Fibroblast of gingiva (primary cell): ENCODE measurements at places on chromosomes 4 and X.

DNA sequence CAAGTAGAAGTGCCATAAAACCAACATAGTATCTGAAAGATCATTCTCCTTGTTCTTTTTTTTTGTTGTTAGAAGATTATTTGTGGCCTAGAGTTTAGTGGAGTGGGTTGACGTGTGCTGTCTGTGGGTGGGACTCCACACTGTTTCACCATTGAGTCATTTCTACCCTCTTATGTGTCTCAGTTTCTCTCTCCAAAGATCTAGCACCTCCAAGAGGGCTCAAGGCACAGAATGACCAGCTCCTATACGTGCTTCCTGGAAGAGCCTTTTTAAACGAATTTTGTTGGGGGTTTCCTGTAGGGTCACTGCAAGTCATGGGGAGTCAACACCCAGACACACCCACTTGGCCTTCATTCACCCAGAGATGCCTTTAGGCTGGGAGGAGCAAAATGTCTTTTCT lies 150.1 kb downstream of the KLF8 start:
- no peak for DNase-seq

- no peak for DNase-seq
Measured at GRCh38 chr4:36638273-36638811, 356.9 kb downstream of the DTHD1 start.

- no peak for DNase-seq
Measured at GRCh38 chr4:140688711-140689598, 67.2 kb downstream of the TBC1D9 start.

DNA sequence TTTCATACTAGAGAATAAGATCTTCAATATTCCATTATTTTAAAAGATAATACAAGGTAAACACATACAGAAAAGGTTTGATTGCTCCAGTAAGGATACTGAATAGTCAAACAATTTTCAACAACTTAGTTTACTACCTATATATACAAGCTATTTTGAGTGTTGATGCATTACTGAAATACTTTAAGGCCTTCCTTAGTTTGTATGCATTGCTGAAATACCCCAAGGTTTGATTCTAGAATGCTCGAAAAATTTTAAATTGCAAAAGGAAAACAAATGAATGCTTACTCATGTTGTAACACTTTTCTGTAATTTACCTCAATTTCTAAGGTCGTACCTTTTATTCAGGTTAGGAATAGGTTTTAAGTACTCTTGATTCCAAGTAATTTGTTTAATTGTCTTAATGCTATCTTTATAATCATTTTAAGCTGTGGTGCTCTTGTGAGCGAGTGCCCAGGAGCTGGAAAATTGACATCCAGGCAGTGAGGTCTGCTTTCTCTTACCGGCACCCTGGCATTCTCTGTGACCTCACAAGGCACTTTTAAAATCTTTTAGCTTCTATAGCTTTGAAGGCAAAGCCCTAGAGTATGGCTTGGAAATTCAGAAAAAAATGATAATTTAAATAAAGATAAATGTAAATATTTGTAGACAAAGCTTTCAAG lies 114.0 kb downstream of the BMPR1B start:
- DNase-seq = no peak

DNA sequence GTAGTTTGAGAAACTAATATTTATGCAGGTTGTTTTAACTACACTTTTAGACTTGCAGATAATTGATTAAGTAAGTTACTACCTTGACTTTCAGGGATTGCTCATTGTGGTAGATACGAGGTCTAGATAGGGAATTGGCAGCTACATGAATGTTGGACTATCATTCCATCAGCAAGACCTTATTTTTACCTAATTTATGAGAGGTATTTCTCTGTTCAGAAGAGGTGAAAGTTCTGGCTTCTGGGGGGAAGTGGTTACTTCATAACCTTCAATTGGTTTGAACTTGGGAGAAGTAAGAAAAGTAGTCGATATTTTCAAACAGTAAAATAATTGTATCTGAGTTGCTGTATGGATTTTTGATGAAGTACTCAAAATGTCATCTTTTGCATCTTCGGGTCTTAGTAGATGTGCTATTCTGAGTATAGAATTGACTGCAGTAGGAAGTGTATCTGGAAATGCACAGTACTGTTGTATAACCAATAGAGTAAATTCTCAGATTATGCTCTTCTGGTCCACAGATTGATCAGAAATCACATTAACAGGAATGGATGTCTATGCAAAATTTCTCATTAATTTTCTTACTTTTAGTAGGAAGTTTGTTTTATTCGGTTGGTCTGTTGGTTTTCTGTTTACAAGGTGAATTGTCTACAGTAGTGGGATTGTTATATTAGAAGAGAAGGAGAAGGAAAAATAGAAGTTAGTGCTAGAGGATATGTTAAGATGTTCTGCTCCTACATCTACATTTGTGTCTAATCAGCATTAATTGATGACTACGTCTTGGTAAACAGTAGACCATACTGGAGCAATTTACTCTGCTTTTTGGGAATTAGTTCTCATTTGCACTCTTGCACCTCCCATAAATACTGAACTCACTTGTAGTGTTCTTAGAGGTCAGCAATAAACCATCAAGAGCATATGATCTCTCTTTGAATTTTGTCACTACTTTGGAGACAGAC lies 3.0 kb downstream of the NFKB1 start:
- no peak for DNase-seq

DNA sequence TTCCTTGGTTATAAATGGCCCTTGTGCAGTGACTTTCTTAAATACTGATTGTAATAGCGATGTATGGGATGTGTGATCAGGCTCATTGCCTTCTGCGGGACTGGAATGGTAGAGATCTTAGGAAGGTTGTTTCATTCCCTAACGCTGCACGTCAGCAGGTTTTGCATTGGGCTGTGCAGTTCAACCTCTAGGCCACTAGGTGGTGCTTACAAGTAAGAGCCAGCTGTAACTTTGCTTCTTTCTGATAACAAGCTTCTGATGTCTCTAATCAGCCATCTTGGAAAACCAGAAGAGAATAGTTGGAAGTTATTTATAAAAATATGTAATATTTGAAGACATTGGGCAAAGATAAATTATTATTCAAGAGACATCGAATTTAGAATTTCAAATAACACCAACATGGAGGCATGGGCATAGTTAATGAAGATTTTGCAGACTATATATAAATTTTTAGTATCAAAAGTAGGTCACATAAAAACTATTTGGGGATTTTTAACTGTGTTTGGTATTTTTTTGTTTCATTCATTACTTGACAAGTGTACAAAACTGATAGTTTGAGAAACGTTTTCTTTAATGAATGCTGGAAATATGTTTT lies 339.7 kb upstream of the PCDH7 start:
- DNase-seq = peak; percentile 8

- no peak for DNase-seq
Measured at GRCh38 chr4:85808864-85809263, 333.9 kb downstream of the ARHGAP24 start.

DNA sequence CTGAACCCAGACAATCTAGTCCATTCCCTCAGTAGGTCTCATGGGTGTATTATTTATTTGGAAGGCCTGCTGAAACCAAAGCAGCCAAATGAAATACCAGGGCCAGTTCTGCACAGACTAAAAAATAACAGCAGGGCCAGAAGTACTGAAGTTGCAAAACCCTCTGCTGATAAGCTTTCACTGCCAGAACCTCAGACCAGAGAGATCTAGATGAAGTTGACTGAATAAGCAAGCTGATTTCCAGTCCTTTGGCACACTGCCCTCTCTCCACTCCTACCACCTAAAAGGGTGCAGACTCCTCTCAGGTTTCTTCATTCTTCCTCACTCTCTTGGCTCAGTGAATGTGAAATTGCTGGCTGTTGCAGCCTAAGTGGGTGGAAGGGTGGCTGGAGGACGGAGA lies 276.7 kb upstream of the KLF3 start:
- DNase-seq = peak; percentile 50

DNA sequence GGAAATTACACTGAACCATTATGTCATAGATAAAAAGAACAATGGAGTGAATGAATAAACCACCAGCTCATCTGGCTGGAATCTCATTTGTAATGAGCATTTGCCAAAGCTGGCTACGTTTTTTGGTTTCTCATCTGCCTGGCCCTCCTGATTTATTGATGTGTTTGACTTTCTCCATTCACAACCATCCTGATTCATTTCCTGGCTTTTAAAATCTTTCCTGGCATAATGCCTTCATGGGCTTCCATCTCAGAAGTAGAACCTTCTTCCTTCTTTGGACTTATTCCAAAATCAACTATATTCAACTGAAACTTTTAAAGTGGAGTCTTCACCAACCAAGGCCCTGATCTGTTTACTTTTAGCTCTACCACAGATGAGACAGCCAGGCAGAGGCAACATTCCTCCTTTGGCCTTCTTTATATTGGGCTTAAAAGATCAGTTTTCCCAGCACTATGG lies 36.0 kb upstream of the ARSJ start:
- DNase-seq = peak; percentile 90

DNA sequence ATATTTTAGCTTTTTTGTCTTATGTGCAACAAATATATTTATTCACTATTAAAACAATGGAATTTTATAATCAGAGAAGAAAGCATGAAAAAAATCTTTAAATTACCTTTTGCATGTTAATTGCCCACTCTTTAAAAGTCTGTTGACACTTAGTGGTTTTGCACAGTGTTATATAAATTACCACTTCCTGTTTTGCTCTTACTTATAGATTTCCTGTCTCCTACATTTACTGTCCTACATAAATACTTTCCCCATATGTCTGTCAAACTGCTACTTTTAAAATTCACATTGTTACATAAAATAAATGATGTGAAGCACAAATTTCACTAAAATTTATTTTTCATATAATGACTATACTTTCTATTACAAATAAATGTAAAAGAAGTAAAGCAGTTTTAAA lies 161.1 kb upstream of the NDST4 start:
- DNase-seq = no peak

GRCh38 chrX:129655547-129656249 lies 942 bp upstream of the APLN start:
- no peak for DNase-seq

DNA sequence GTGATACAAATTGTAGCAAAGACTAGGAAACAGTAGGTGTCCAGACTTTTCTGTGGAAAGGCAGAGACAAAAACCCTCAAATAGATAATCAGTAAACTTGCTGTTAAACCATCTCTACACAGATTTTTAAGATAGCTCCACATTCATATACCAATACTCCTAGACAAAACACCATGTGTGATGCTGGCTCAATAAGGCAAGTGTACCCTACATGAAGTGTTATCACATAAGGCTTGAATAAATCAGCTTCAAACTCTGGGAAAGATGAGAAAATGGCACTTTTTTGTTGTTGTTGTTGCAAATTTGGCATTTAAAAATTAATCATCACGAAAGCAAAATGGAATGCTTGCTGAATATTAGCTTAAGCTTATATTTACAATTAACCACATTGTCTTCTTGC lies 45.1 kb downstream of the DRD5 start:
- DNase-seq = no peak

GRCh38 chr4:6602289-6602688 lies 27.3 kb downstream of the MAN2B2 start:
- no peak for DNase-seq

GRCh38 chr4:52837716-52838558 lies 24.2 kb upstream of the RASL11B start:
- peak; percentile 32 for DNase-seq

DNA sequence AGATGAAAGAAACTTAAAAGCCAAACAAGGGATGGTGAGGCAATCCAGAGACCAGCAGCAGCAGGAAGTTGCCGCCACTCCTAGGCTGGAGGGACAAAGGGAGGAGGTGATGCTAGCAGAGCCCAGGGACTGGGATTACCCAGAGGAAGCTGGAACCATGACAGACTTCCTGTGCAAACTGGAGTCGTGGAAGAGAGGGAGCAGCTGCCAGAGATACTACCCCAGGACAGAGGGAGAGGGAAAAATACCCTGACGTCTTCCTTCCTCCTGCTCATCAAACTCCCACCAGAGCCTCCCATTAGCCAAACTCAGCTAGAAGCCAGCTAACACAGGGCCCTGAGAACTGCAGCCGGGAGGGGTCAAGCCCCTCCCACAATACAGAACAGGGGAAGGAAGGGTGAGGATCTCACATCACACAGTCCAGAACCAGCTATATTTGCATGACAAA lies 101.2 kb upstream of the KLF3 start:
- DNase-seq = no peak

DNA sequence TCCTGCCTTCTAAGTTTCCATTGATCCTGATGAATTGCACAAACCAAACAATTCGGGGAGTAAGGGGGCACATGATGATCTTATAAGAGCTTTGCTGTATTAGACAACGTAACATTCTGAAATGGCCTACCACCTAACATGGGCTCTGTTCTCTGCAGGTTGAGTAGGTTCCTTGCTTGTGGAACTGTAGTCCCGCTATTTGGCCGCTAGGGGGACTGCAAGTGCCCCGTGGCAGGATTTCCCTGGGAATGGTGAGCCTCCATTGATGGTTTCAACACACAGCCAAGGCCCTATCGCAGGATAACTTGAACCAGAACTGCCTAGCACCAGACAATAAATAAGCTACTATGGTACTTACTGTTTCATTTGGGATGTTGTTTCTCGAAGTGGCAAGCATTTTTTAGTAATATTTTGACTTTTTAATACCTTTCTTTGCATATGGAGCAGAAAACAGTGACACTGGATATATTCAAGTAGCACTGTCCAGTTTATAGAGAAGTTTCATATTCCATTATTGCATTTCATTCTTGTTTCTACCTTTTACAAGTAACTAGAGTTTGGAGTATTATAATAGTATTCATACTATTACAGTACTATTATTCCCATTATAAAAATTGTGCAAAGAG lies 11.9 kb downstream of the AR start:
- peak; percentile 26 for DNase-seq

DNA sequence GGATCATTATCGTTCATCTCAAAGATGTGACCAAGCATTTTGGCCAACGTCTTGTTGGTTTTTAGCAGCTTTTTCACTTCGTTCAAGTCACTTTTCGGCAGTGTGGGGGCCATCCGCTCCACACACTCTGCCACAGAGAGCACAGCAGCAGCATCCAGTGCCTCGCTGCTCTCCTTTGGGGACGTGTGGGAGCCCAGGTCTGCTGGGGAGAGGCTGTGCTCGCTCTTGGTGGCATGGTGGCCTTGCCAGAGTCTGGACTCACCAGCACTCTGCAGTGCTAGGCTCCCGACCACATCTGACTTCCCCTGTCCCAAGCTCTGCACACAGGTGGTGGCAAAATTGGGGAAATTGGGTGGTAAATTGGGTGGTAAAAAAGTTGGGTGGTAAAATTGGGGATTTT lies 50.6 kb downstream of the GPR50 start:
- no peak for DNase-seq

- no peak for DNase-seq
Measured at GRCh38 chr4:704971-705277, 708 bp upstream of the PCGF3 start.

DNA sequence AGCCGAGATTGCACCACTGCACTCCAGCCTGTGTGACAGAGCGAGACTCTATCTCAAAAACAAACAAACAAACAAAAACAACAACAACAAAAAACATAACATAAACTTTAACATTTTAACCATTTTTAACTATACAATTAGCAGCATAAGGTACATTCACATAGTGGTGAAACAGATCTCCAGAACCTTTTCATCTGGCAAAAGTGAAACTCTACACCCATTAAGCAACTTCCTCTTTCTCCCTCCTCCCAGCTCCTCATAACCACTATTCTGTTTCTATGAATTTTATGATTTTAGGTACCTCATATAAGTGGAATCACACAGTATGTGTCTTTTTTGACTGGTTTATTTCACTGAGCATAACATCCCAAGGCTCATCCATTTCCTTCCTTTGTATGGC lies 103.6 kb downstream of the FAM13A start:
- peak; percentile 37 for DNase-seq

GRCh38 chr4:180932370-180933001 lies 1310.7 kb upstream of the TENM3 start:
- no peak for DNase-seq
